ENCODE measurements at places on chromosomes 13 and 19. TPM values are rescaled to one million over a fixed set of nuclear protein-coding genes. Genes with fewer than 3 reads are reported as not detected.

DNA sequence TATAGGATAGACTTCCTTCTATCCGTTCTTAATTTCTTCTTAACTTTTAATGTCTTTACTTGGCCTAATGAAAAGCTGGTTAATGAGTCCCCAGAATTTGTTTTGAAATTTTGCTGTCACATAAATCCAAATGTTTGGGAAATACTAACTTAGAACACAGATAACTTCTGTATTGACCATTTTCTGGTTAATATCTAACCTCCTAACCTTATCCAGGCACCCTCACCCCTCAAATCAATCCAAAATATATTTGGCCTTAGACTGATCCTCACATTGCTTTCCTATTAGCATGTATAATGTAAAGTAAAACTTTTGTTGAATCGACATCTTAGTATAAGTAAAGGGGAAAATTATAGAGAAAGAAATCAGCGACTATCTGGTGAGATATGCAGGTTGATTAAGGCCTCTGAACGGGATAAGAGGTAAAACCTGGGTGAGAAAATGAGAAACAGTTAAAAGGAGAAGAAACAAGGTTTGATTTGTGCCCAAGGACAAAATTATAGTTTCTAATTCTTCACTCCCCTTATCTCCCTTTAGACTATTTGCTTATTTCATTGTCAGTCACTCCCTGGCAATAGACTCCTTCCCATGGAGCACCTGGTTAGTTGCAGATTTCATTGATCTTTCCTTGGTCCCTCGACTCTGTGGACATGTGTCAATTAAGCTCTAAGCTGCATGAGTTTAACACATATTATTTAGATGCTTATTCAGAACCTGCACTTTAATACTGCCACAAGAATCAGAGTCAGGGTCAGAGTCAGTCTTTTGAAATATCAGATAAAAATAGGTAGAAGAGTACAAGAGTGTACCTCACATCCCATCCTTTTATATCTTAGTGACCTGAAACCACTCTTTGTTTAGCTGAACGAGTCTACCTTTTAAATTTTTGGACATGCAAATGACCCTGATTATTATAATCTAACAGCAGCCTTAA is 119.2 kb upstream of the MLNR start:
- DNase-seq: peak; percentile 51

DNA sequence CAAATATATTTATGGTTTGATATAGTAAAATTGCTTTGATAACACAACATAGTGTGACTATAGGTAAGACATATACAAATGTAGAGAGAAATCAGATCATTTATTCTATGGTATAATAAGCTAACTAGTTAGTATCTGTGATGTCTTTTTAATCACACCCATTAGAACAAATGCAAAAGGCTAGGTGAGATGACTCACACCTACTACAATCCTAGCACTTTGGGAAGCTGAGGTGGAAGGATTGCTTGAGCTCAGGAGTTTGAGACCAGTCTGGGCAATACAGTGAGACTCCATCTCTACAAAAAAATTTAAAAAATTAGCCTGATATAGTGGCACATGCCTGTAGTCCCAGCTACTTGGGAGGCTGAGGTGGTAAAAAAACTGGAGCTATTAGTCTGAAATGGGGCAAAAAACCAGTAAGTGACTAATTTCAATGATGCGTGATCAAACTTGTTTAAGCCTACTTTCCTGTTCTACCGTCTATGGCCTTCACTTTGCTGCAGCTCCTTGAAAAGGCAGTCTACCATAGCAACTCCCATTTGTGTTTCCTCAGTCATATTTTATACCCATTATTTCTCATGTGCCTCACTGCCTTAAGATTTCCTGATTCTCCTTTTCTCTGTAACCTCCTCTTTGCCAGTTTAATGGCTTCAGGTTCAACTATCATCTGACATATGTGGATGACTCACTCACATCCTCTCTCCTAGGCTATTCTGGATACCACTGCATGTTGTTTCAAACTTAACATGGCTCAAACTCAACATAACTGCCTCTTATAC is 12.5 kb downstream of the ALG5 start:
- no peak for DNase-seq

DNA sequence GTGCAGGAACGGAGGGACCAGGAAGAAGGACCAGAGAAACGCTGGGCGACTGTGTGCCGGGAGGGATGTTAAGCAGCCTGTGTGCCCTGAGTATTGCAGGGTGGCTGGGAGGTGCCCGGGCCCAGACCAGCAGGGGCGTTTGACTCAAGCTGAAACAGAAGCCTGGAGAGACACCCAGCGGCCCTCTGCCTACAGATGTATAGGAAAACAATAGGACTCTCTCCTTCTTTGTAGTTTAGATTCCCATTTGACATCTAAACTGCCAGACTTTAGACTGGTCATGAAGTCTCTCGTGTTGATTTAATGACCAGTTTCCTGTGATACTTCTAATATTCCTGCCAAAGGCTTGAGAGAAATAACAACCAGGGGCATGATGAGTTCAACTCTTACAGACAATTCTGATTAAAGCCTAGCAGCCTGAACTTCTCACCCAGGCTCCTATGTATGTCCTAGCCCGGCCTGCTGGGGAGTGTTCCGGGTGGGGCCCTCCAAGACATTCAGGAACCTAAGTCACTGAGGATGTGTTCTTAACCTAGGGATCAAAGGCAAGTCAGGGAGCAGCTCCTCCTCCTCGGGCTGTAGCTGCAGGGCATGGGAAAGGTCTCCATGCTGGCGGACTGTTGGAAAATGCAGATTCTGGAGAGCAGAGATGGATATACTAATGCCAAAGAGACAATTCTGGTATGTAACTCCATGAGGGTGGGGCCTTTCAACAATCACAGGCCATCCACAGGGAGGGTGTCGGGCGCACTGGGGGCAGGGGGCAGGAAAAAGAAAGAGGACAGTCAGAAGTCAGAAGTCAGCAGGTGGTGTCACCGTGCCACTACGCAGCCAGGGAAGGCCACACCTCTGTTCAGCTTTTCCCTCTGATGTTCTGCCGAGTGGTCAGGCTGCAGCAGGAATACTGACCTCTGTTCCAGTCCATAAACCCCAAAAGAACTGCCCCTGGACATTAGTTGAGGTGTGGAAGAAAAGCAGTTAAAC is 131.8 kb downstream of the STARD13 start:
- no peak for DNase-seq

GRCh38 chr19:3403489-3404323 is 37.3 kb downstream of the NFIC start:
- peak; percentile 94 for DNase-seq

CGB2 gene
- total RNA-seq: not detected

DNA sequence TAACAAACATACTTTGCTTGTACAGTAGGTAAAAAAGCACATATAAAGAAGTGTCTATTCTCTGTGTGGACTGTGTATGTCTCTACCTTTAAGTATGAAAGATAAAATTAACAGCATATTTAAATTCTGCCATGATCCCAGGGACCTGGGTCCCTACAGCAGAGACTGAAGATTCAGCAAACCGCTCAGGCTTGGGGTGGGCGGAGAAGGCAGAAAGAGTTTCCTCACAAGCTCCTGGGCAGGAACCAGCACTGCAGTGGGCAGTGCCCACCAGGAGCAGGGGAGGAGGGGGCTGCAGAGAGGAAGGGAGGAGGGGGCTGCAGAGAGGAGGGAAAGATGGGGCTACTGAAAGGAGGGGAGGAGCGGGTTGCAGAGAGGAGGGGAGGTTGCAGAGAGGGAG is 44.6 kb upstream of the GRTP1 start:
- no peak for DNase-seq

LHB gene
- not detected for total RNA-seq

PLPPR3 gene
- not detected for total RNA-seq

GRCh38 chr19:56367829-56368711 is 25.3 kb downstream of the ZNF582 start:
- peak; percentile 90 for DNase-seq

BCAM gene
- 40.7 TPM for total RNA-seq

DNA sequence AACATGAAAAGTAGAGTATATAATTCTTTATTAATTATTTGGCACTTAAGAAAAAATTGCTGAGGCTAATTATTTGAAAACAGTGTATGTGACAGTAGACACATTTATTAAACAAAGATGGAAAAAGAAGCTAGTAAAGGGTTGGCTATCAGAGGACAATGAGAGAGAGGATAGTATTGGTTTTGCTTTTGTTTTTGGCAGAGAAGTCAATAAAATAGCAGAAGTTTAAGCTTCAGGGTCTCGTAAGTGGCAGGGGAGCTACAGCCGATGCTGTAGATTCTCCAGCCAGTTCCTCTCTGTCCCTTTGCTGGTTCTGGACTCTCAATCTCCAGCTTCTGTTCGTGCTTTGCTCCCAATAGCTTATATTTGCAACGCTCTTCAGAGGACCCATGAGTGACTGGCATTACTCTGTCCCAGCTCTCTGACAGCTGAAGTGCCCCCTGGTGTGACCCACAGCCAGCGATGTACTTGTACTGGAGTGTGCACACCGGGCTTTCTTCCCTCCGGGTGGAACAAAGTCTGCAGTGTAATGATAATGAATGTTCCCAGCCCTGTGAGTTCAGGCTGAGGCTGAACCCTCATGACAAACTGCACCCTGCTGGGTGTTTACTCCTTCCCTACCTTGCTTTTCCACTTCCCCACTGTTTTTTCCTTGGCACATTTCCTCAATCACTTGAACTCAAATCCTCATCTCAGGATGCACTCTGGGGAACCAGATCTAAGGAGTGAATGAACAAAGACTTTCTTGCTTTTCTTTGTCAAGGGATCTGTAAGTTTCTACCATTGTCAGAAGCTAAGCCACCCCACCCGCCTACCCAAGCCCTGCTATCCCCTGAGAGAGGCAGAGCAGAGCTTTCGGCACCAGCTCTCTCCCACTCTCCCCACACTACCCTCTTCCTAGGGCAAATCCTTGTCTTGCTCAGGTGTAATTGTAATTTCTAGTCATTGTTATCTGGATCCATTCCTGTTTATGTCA is 254.8 kb downstream of the LHFPL6 start:
- DNase-seq: no peak

GRCh38 chr13:42728507-42729180 is 52.7 kb upstream of the FAM216B start:
- no peak for DNase-seq

GRCh38 chr19:33376423-33376822 is 2.9 kb downstream of the CEBPG start:
- DNase-seq: peak; percentile 85

- DNase-seq: no peak
These were observed 14.6 kb downstream of the LSM4 start for GRCh38 chr19:18308051-18308947.

- no peak for DNase-seq
These were observed 2.7 kb upstream of the MISP start for GRCh38 chr19:748274-748598.

DNA sequence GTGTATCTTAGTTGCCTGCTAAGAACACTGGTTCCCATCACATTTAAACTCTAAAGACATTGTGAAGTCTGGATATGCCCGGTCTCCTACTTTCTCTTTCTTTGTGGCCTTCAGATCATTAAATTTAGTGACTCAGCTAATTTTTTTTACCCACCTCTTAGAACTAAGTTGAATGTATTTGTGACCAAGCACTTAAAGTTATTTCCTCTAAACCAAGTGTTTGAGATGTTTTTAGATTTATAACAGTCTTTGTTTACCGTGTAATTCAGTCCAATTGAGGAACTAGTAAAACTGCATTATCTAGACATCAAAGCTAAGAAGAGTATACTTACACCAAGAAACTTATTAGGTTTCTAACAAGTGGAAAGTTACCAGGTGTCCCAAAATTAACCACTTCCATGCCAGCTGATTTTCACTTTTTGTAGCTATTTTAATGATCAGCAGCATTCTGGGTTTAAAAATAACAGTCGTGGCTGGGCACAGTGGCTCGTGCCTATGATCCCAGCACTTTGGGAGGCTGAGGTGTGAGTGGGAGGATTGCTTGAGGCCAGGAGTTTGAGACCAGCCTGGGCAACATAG is 53.1 kb downstream of the ARHGAP35 start:
- no peak for DNase-seq

DNA sequence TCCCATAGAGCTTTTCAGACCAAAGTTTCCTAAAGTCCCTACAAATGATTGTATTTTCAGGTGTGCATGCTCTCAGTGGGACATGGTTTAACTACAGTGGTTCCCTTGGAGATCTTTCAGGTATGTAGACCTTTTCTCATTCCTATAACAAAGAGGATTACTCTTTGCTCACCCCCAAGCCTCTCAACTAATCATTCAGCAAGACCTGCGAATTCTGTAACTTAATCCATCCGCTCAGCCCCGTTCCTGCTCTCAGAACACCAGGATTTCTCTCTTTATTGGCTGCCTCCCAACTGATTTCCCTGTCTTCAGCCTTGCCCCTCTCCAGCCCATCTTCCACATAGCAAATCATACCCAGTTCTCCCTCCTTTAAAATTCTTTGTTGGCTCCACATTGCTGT is 253.6 kb downstream of the MTUS2 start:
- no peak for DNase-seq

GRCh38 chr19:4583961-4584669 is 24.6 kb upstream of the SEMA6B start:
- no peak for DNase-seq

GRCh38 chr13:43057653-43058317 is 34.4 kb downstream of the DNAJC15 start:
- DNase-seq: no peak

GRCh38 chr13:50629966-50630365 is 213.5 kb downstream of the DLEU7 start:
- no peak for DNase-seq

DNA sequence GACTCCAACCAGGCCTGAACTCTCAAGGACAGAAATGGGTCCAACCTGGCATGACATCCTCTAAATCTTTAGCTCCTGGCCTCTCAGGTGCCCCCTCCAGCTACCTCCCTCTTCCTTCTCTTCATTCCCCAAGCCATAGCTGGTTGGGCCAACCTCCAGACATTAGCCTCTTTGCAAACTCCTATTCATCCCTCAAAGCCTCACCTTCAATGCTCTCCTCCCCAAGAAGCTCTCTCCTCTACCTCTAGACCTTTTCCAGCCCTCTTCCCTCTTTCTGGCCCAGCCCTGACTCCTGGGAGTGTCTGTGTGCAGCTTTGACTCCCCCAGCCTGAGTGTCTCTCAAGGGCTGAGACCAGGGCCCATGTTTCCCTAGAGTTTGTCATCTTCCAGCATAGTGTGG is 5.3 kb upstream of the HOMER3 start:
- no peak for DNase-seq

- no peak for DNase-seq
These were observed 45.5 kb downstream of the C13orf42 start for GRCh38 chr13:51065372-51066090.

- no peak for DNase-seq
These were observed 117.7 kb upstream of the GJB6 start for GRCh38 chr13:20349564-20350381.

IER2 gene
- total RNA-seq: 26.5 TPM

DNA sequence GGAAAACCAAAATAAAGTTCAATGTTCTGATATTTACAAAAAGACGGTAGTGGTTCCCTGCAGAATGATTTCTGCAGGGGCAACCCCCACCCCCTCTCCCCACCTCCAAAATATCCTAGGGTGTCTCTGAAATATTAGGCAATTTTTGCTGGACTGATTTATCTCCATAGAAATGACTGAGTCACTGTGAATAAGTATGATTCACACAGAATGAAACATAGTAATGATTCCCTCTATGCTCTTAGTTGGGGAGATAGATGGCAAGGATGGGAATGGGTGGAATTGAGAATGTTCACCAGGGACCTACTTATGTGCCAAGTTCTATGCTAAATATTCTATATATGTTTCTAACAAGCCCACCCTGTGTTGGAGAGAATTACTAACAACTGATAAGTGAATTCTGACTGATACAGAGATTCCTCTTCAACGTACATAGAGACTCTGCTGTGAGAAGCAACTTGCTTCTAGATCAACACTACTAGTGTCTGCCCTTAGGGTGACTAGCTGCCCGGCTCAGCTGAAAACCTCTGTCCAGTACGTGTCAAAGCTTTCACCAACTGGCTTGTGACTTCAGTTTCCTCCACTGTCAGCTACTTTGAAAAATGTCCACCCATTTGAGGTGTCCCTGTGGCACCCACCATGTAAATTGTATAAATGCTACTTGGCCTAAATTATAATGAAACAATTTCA is 38.4 kb upstream of the RAP2A start:
- no peak for DNase-seq
